ENCODE measurements at places on chromosomes 11 and 22.

DNA sequence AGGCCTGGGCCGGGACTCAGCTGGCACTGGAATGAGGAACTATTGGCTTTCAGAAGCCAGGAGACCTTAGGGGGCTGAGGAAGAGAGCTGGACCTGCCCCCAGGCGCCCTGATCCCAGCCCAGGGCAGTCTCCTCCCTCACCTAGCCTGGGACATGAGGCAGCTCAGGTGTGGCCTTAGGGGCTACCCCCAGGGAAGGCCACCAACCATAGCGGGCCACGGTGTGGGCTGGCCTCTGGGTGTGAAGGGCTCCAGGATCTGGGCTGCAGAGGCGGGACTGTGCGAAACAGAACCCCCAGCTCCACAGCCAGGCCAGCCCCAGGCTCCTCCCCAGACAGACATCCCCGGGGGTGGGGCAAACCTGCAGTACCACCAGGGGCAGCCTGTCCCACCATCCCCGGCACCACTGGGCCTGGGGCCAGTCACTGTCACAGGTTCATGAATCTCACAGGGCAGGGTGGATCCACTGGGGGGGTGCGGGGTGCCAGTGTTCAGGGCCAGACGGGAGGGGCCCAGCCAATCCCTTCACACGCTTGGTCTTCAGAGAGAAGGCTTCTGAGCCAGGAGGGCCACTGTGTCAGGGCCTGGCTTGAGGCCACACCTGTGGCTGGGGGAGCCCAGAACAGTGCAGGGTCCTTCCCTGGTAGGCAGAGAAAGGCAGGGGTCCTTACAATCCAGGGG, 3.5 kb downstream of the PLXNB2 start:
- no peak for DNase-seq

DNA sequence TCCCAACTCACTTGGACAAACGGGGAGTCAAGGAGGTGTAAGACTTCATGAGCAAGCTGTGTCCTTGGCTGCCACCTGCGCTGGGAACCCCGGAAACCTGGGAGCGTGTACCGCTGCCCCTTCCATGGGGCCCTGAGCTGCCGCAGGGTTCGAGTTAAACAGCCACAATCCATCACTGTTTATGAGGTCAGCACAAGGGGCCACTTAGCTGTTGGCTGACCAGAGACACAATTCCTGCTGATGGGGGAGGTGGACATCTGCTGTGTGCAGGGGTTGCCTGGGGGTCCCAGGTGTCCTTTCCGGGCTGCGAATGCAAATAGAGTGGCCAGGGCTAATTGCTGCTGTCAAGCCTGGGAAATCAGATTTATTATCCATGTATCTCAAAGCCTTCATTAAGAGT, 549.3 kb downstream of the BRD1 start:
- no peak for DNase-seq

DNA sequence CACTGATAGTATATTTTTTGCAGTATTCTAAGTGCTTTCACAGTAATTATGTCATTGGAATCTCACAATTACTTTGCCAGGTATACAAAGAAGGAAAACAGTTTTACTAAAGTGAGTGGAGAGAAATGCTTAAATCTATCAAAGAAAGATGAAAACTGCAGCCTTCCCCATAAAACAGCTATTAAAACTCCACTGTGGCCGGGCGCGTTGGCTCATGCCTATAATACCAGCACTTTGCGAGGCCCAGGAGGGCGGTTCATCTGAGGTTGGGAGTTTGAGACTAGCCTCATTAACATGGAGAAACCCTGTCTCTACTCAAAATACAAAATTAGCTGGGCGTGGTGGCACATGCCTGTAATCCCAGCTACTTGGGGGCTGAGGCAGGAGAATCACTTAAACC, 19.1 kb downstream of the OR51E1 start:
- DNase-seq = no peak

- no peak for DNase-seq
Measured at GRCh38 chr11:69655479-69656428, 14.8 kb downstream of the CCND1 start.

- DNase-seq = no peak
Measured at GRCh38 chr11:94775567-94776327, 7.6 kb downstream of the AMOTL1 start.

DNA sequence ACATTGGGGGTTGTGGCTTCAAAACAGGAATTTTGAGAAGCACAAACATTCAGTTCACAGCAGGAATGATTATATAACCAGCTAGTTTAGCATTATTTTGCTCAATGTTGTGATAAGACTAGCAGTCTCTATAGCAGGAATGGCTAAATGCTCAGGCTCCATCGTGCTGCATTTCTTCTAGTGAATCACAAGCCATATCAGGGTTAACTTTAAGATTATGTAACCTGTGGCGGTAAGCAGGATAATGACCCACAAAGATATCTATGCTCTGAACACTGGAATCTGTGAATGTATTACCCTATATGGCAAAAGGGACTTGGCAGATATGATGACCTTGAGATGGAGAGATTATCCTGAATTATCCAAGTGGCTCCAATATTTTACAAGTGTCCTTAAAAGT, 14.8 kb downstream of the FSHB start:
- no peak for DNase-seq

- DNase-seq = no peak
Measured at GRCh38 chr11:72233773-72234513, 9.4 kb downstream of the INPPL1 start.

- no peak for DNase-seq
Measured at GRCh38 chr11:41461057-41461681, 1.7 kb upstream of the LRRC4C start.

DNA sequence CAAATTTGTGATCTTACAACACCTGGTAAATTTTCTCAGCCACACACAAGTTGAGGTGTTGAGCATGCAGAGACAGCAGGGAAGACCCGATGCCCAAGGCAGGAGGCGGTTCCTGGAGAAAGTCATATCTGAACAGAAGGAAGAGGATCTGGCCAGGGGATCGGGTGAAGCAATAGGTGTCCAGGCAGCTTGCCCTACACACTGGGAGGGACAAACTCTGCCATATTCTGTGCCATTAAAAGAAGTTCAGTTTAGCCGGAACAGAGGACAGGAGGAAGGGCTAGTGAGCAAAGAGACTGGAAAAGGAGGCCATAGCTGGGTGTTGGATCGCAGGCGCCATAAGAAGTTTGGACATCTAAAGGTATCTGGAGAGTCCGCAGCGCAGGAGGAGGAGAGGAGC, 76.5 kb downstream of the TMPRSS5 start:
- DNase-seq = no peak

- no peak for DNase-seq
Measured at GRCh38 chr11:29989174-29989970, 27.5 kb downstream of the KCNA4 start.

DNA sequence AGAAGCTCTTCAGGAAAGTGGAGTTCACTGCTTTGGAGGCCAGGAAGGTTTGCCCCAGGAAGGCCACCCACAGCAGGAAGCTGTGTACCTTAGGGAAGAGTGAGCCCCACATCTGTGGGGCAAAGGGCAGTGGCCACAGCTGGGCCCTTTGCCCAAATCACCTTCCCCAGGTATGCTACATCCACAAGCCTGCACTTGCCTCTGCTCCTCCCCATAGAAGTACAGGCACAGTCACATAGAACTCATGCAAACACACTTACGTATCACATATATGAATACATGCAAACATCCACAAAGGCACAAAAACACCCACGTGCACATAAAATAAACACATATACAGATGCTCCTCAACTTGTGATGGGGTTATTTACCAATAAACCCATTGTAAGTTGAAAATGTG, 2.1 kb downstream of the TRIM29 start:
- DNase-seq = no peak

GRCh38 chr11:23574149-23574548, 713.9 kb upstream of the CCDC179 start:
- no peak for DNase-seq

DNA sequence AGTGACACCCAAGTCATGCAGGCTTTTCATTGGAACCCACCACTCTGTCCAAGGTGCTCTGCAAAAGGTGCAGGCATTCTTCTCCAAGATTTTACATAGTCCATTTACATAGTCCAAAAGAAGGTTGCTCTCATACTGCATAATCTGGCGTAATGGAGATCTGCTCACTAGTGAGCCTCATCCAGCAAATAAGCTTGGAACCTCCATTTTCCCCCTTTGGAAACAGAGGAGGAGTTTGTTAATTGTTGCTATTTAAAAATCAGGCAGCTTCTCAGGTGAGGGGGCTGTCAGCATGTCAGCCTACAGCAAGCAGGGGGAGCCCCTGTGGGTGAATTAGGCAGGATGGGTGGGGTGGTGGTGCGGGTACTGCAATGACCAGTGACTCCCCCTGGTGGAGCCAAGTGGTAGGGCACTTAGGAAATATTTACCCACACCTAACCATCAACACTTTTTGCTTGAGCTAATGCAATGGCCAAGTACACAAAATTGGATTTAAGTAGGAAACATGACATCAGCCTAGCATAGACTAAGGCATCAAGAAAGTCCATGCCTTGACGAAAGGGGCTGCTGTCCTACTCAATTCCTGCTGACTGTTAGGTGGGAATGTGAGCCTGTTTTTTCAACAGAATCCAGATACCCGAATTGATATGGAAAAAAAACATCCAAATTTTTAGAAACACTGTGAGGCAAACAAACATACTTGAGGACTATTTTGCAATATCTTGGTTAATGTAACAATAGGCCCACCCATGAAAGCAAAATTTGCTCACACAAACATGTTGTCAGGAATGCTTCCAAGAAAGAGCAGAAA, 64.5 kb downstream of the AMBRA1 start:
- peak; percentile 75 for DNase-seq

GRCh38 chr11:133992121-133992520, 35.4 kb upstream of the IGSF9B start:
- no peak for DNase-seq

- no peak for DNase-seq
Measured at GRCh38 chr11:45665206-45665932, at the start of gene CHST1. TSS of gene CHST1 (minus strand) at chr11:45665622. CDS start at chr11:45650923, 14,699 bp downstream.

DNA sequence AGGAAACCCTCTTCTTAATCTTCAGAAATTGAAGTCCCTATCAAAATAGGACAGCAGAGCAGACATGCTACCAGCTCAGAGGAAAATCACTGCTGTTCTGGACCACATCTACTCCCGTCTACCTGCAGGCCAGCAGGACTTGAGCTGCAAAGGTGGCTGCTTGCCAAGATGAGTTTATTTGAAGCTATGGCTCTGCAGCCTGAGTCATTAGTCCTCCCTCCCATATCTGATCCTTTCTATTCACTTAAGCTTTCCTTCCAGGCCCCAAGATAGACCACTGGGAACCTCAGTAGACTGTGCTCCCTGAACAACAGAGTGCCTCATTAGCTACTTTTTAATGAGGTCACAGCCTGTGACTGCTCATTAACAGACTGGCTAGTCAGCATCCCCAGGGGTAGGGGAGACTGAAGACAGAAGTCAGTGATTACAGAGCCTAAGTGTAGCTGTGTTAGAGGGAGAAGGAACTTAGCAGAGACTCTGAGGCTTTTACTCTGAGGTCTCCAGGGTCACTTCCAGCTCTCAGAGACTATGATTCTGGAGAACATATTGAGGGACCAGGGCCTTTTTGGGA, 6.8 kb upstream of the OR10A2 start:
- DNase-seq = no peak

DNA sequence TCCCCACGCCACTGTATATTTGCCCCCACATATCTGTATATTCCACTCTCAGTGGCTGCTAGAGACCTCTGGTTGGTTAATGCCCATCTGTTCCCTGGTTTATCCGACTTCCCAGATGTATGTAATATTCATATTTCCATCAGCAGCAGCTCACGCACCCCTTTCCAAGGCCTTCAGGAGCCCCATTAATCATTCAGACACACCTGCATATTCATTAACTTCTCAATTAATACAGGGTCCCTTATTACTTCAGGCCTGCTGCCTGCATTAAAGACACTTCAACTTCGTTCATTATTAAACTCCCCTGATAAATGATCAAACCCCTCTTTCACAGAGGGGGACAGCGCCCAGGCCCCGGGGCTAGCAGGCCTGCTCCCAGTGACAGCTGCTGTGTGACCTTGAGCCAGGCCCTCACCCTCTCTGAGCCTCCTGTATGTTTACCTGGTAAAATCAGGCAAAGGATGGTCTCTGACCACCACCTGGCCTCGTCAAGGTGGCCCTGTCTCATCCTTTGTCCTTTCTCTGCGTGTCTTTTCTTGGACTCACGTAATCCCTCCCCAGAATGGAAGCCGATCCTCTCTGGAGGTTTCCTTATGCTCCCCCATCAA, 34.5 kb downstream of the ELFN2 start:
- no peak for DNase-seq

DNA sequence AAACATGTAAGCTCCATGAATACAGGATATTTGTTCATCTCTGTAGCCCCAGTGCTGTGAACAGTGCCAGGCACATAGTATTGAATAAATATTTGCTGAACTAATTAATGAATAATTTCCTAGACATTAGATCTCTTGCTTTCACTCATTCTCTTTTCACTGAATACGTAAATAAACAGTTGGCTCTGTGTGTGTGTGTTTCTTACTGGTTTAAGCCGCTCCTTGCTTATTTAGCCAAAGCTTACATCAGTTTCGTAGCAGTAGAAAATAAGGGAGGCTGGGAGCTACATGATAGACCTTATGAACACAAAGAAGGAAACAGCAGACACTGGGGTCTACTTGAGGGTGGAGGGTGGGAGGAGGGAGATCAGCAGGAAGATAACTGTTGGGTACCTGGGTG, 17.2 kb downstream of the KREMEN1 start:
- no peak for DNase-seq

- no peak for DNase-seq
Measured at GRCh38 chr22:35454416-35455054, 54.6 kb downstream of the MCM5 start.

DNA sequence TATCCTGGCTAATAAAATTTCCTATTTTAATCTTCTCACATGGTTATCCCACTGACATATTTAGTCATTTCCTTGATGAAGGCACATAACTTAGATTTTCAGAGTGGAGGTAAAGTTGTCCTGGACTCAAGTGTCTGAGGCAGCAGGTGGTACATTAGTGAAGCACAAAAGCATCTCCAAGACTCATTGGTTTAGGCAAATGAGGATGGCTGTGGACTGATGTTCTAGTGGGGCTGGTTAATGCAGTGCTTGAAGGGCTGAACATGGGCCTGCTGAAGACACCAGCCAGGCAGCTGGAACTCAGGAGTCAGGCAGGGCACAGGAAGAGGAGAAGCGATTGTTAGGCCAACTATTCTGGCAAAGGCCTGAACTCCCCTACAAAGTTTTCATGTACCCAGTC, 76.3 kb upstream of the SESN3 start:
- no peak for DNase-seq

- DNase-seq = no peak
Measured at GRCh38 chr22:19669570-19669969, 44.7 kb upstream of the SEPTIN5 start.

Measured in activated naive CD4-positive, alpha-beta T cell treated with Interleukin-2 at 50 U/mL for 16 hours (primary cell).